ENCODE measurements at places on chromosomes 5 and 9. TPM values are rescaled to one million over a fixed set of nuclear protein-coding genes. Genes with fewer than 3 reads are reported as not detected.

Gene SH2D3C
- 7.4 TPM for polyA plus RNA-seq

Gene OLFM1
- polyA plus RNA-seq = 29.3 TPM

Gene MYOZ3
- polyA plus RNA-seq = 3.0 TPM

Gene SFXN1
- polyA plus RNA-seq = 35.2 TPM

Gene HRCT1
- polyA plus RNA-seq = 1.6 TPM

Gene LMX1B
- polyA plus RNA-seq = 0.96 TPM

Gene CTXN3
- polyA plus RNA-seq = not detected

Gene LRRC70
- 4.2 TPM for polyA plus RNA-seq

Gene C7
- 53.9 TPM for polyA plus RNA-seq

DNA sequence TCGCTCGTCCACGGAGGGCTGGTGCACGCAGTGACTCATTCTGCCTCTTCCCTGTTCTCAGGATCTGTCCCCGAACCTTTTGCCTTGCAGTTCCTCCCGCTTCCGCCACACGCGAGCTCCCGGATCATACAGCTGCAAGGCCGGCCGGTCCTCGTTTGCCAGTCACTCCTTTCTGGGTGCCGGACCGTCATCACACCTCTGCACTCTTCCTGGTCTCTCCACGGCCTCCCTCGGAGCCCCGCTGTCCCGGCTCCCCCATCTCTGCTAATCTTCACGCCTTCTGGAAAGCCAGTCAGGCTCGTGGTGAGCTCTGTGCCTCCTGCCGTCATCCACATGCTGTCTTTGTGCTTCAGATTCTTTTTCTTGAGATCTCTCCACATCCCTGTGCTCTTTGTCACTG is 91.8 kb downstream of the STX17 start:
- H3K4me1 ChIP-seq = no peaks in the 10 kb centered on the region
- no peak overlapping the region for H3K4me3 ChIP-seq
- DNase-seq = no peak

DNA sequence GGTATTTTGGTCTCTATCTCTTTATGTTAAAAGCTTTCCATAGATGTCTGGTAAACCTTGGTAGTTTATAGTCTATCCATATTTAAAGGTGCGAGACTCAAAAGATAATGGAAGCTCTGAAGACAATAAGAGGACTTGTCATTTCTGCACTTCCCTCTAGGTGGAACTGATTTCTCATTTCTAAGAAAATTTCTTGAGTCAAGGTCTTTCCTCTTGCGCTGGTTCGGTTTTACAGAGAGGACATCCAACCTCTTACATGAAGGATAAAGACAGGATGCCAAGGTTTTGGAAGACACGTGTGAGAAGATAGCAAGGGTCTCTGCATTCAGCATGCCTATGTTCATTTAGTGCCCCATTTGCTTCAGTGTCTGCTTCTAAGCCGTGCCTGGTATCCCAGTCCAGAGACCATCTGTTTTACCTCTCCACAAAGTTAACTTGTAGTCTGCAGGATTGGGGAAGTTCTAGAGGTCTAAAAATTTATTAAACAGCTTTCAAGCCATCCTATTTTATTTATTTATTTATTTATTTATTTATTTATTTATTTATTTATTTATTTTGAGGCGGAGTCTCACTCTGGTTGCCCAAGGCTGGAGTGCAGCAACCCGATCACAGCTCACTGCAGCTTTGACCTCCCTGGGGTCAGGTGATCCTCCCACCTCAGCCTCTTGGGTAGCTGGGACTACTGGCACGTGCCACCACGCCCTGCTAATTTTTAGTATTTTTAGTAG is 41.6 kb downstream of the KIAA1191 start:
- H3K4me1 ChIP-seq = no peaks in the 10 kb centered on the region
- H3K27me3 ChIP-seq = no peaks in the 10 kb centered on the region
- H3K27ac ChIP-seq = no peak overlapping the region
- peak; percentile 4 for DNase-seq
- H3K36me3 ChIP-seq = peaks cover 33% of the 10 kb centered on the region

- H3K4me3 ChIP-seq = no peak overlapping the region
- H3K36me3 ChIP-seq = no peaks in the 10 kb centered on the region
- no peak for DNase-seq
- H3K4me1 ChIP-seq = no peaks in the 10 kb centered on the region
- H3K27me3 ChIP-seq = no peaks in the 10 kb centered on the region
- H3K27ac ChIP-seq = no peak overlapping the region
Observed at GRCh38 chr9:31677415-31677814, 707.0 kb upstream of the ACO1 start.

- DNase-seq = no peak
- peaks cover 25% of the 10 kb centered on the region for H3K4me1 ChIP-seq
- H3K4me3 ChIP-seq = no peak overlapping the region
- no peaks in the 10 kb centered on the region for H3K27me3 ChIP-seq
Observed at GRCh38 chr9:114855488-114855887, 49.6 kb upstream of the TNFSF15 start.

- no peak for DNase-seq
- no peaks in the 10 kb centered on the region for H3K27me3 ChIP-seq
- no peaks in the 10 kb centered on the region for H3K4me1 ChIP-seq
- no peaks in the 10 kb centered on the region for H3K36me3 ChIP-seq
- no peak overlapping the region for H3K4me3 ChIP-seq
- H3K27ac ChIP-seq = no peak overlapping the region
Observed at GRCh38 chr5:98727686-98728085, 45.8 kb upstream of the RGMB start.

DNA sequence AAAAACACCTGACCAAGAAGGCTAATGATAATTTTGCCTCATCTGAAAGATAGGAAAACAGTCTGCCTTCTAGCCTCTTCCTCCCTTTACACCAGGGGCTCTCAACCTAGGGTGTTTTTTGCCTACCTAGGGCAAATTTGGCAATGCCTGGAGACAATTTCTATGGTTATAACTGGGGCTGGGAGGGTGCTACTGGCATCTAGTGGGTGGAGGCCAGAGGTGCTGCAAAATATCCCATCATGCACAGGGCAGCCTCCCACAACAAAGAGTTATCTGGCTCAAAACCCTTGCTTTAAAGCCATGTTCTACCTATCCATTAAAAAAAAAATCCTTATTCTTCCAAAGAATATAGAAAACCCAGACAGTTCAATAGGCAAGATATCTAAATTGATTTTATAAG is 45.0 kb upstream of the NR3C1 start:
- no peaks in the 10 kb centered on the region for H3K27me3 ChIP-seq
- no peaks in the 10 kb centered on the region for H3K36me3 ChIP-seq
- no peaks in the 10 kb centered on the region for H3K4me1 ChIP-seq

GRCh38 chr9:16315720-16316119 is 554.8 kb downstream of the BNC2 start:
- no peak overlapping the region for H3K4me3 ChIP-seq
- no peak for DNase-seq
- peaks cover 2% of the 10 kb centered on the region for H3K4me1 ChIP-seq
- no peaks in the 10 kb centered on the region for H3K36me3 ChIP-seq
- H3K27ac ChIP-seq = no peak overlapping the region

DNA sequence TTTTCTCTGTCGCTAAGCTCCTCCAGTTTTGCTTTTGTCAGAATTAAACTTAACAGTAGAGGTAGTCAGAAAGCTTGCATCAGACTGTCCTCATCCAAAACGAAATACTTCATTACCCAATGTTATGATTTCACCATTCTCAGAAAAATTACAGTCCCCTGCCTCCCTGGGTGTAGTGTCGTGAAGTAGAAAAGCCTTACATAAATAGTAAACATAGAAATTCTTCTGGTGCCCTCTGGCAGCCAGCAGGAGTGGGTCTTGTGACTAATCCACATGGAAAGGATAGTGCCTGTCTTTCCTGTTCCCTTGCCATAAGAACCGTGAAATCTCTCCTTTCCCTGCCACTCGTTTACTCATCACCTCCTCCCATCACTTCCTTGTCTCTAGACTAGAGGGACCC is 230.6 kb downstream of the GNA14 start:
- peaks cover 5% of the 10 kb centered on the region for H3K36me3 ChIP-seq
- no peak for DNase-seq
- no peaks in the 10 kb centered on the region for H3K27me3 ChIP-seq
- H3K4me1 ChIP-seq = no peaks in the 10 kb centered on the region

- H3K4me3 ChIP-seq = no peak overlapping the region
- H3K27ac ChIP-seq = no peak overlapping the region
- DNase-seq = no peak
- no peaks in the 10 kb centered on the region for H3K36me3 ChIP-seq
Observed at GRCh38 chr9:126275386-126276001, 51.1 kb upstream of the MVB12B start.

GRCh38 chr9:6827439-6828145 is 69.8 kb downstream of the KDM4C start:
- H3K27me3 ChIP-seq = no peaks in the 10 kb centered on the region
- H3K4me1 ChIP-seq = no peaks in the 10 kb centered on the region
- no peak overlapping the region for H3K4me3 ChIP-seq
- no peak for DNase-seq
